ENCODE measurements at places on chromosomes 7 and 10.

DNA sequence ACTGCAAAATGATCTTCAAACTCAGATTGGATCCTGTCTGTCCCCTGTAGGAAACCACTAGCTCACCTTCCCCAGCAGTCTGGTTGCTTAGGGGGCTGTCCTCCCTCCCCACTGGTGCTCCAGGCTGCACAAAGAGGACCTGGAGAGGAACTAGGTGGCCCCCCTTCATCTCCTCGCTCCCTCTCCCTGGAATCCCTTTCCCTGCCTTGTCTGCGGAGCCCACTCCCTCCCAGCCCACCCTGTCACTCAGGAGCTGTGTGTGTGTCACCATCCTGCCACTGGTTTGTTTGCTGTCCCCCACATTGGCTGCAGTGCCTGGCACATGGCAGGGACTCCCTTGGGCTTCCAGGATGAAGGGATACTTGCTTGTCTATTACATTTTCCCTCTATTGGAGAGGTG lies 35.5 kb upstream of the ZMIZ2 start:
- no peak for DNase-seq

DNA sequence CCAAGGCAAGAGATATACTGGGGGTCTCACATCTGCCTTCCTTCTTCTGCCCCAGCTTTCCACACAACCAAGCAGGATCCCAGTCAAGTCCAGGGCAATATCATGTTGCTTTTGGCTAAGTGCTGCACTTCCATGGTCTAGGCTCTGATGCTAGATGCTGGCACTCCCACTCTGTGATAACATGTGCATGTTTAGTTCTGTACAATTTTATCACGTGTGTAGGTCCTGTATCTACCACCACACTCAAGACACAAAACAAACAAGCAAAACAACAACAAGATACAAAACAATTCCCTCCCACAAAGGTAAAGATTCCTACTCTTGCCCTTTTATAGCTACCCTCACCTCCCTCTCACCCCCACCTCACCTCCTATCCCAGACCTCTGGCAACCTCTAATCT lies 105.6 kb upstream of the HABP2 start:
- no peak for DNase-seq

DNA sequence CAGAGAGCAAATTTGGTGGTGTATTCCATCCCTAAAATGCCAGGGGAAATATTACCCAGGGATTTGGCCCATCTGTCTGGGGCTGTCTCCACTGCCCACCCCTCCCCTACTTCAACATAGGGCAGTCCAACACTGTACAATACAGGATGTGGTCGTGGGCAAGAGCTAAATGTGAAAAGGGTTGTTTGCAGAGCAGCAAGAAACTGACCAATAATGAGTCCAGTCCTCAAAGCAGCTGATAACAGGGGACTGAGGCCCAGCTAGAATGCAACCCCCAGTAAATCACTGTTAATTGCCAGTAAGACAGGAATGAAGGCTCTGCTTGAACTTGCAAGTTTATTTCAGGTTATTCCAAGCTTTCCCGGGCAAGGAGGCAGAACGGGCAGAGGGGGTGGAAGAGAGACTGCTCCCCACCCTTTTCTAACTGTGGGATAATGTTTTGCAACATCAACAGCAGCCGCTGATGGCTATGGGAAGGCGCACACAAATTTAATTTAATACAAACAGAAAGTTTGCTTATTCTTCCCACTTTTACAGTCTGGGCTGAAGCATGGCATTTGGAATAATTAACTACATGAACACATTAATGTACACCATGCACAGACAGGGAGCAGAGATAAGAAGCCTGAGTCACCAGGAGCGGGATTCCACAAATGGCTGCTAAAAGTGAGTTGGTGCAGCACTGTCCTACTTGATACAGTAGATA lies 36.8 kb downstream of the AFAP1L2 start:
- no peak for DNase-seq

GRCh38 chr10:112775381-112775780 lies 174.7 kb upstream of the TCF7L2 start:
- DNase-seq, result no peak

GRCh38 chr10:51257511-51258248 lies 183.4 kb downstream of the PRKG1 start:
- no peak for DNase-seq

DNA sequence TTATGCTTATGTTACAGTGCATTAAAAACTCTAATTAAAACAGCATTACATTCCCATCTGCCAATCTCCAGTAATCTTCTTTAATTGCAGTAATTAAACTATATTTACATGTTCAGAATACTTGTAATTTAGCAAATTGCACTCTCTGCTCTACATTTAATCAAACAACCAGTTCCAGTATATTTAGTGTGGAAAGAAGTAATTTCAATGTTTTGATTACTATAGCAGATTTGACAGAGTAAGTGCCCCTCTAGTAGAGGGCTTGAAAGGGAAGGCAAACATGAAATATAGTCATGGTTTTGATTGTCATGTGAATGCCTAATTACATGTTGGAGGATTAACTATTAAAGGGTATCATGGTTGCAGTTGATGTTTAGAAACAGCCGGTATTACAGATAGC lies 739.7 kb downstream of the AUTS2 start:
- DNase-seq, result no peak

All from activated CD4-positive, alpha-beta T cell treated with anti-CD3 and anti-CD28 coated beads, Interleukin-10, Interleukin-2, amounts not matched to agents 100 ng/mL and 50 ng/mL, durations not matched to agents 16 hours and 8 hours (primary cell).